Stimulated activated CD8-positive, alpha-beta memory T cell treated with anti-CD3 and anti-CD28 coated beads, Interleukin-7, amount 100 ng/mL, for 24 hours (primary cell): ENCODE measurements at places on chromosomes 2 and 18.

DNA sequence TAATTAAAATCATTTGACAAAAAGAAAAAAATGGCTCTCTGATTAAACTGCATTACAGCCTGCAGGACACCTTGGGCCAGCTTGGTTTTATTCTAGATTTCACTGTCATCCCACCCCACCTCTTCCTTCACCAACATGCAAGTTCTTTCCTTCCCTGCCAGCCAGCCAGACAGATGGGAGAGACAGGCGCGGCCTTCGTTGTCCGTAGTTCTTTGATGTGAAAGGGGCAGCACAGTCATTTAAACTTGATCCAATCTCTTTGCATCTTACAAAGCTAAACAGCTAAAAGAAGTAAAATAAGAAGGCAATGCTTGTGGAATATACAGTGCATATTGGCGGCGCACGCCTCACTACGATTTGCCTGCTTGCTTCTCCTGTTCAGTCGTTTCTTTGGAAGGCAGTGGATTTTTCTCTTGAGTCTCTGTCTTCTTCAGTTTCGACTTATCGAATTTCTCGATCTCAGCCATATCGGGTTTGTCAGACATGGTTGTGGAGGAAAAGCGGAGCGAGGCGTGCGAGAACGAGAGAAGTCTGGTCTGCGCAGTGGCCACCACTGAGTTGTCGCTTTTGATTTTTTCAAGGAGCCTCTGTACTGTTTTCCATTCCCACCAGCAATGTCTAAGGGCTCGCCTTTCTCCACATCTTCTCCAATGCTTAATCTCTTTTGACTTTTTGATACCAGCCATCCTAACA is 22.4 kb downstream of the COLEC11 start:
- DNase-seq = no peak

- no peak for DNase-seq
Observed at GRCh38 chr18:10919851-10920250, 229.5 kb downstream of the PIEZO2 start.

DNA sequence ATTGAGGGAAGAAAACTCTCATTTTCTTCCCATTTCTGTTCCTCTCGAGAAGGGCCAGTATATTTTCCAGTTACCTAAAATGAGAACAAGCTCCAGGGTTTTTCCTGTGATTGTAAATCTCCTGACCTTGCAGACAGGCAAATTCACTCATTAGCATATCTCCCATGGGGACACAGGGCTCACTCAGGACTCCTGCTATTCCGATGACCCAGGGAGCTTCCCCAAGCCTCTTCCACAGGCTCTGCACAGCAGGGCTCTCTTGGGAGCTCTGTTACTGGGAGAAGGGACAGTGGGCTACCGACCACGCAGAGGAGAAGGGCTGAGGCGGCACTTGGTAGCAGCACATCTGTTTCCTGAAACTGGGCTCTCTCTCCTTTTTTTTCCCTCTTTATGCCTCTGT is 135.2 kb upstream of the CAPN13 start:
- no peak for DNase-seq

GRCh38 chr2:219501849-219502248 is 3.2 kb downstream of the GMPPA start:
- no peak for DNase-seq

- no peak for DNase-seq
Observed at GRCh38 chr2:317501-318424, 29.9 kb upstream of the ALKAL2 start.

- DNase-seq = no peak
Observed at GRCh38 chr2:108423502-108424251, 25.3 kb upstream of the GCC2 start.

GRCh38 chr2:63654959-63655358 is 66.2 kb downstream of the MDH1 start:
- DNase-seq = no peak
